ENCODE measurements at places on chromosomes 11 and 22.
A peak's percentile ranks its signal among the peaks of the same experiment; 100 is the strongest.

GRCh38 chr22:29158546-29158945, 47.1 kb upstream of the EMID1 start:
- no peak for DNase-seq

- DNase-seq: no peak
Observed at GRCh38 chr11:88631497-88631896, 294.0 kb upstream of the CTSC start.

- DNase-seq: no peak
Observed at GRCh38 chr11:63845303-63845702, 6.4 kb downstream of the MARK2 start.

- DNase-seq: peak; percentile 33
Observed at GRCh38 chr11:73426219-73426850, 50.1 kb downstream of the RELT start.

DNA sequence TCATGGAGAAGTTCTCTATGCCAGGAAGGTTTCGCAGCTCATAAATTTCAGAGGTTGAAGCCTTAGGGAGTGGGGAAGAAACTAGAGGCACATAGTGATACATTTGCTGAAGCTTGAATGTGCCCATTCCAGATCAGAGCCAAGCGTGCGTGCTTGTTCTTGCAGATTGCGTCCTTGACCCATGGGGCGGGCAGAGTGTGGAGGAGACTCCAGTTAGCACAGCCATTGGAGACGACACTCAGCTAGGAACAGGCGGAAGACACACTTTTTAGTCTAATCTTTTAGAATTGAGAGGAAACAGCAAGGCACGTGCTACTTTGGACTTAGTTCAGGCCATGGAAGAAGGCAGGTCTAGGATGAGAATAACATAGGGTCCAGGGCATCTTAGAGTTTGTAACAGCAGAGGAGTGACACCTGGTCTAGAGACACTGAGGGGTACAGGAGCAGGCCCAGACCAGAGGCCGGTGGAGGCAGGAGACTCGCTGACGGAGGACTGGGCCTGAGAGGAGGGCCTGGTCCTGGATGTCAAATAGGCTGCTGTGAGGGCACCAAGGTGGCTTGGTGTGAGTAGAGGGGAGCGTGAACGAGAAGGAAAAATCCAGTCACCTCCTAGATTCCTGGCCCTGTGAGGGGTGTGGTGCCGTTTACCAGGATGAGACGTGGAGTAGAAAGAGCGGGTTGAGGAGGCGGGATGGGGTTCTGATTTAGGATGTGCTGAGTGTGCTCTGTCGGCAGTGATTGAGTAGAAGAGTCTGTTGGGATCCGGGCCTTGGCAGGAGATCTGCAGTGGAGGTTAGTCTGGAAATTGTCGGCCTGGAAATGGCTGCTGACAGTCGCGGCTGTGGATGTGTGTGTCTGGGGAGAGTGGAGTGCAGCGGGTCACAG, 154.7 kb downstream of the TBC1D22A start:
- DNase-seq: no peak

- no peak for DNase-seq
Observed at GRCh38 chr11:76665172-76665571, 5.4 kb downstream of the LRRC32 start.

DNA sequence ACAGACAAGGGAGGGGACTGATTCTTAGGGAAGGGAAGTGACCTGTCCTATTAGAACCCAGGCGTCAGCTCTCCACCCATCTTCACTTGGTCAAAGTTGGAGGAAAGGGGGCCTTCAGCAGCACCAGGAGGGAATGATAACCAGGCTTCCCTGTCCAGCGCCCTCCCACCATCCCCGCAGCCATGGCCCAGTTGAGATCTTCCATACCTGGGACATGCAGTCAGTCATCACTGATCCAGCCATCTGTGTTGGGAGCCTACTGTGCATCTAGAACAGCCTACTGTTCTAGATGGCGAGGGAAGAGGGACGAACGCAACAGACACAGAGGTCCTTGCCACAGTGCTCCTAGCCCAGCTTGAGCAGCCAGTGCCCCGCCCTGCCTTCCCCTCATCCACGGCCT, 40.6 kb downstream of the PDGFB start:
- DNase-seq: no peak

DNA sequence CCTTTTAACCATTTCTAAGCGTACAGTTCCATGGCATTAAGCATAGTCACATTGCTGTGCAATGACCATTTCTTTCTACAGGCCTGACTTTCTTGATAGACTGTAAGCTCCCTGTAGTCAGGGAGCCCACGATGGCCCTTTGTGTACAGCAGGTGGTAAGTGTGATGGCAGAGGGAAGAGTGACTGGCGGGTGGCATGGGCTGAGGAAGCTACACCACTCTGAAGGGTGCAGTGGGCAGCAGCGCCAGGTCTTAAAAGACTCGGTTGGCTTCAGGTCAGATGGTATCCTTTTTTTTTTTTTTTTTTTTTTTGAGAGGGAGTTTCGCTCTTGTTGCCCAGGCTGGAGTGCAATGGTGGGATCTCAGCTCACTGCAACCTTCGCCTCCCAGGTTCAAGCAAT, 1.6 kb downstream of the PPM1F start:
- DNase-seq: no peak

GRCh38 chr22:26391623-26392022, 37.4 kb upstream of the ASPHD2 start:
- DNase-seq: no peak

DNA sequence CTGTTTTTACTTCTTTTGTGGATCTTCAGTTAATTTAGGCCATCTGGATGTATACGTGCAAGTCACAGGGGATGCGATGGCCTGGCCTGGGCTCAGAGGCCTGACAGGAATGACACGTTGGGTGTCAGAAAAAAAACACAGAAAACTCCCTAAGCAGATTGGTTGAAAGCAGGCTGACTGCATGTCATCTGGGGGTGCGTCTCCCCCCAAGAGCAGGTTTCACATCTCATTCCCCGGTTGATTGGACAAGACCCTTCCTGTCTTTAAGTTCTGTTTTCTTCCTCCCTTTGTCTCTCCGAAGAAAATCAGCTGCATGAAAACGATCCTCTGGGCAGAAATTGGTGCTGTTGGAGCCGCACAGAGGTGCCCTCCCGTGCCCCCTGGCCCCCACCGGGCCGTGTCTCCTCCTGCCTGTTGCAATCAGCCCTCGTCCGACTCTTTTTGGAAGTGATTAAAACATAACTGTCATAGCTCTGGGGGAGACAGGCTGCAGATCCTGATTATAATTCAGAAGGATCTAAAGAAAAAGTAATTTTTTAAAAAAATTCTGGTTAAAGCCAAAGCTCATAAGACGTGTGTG, 71.8 kb upstream of the PARVG start:
- DNase-seq: no peak

DNA sequence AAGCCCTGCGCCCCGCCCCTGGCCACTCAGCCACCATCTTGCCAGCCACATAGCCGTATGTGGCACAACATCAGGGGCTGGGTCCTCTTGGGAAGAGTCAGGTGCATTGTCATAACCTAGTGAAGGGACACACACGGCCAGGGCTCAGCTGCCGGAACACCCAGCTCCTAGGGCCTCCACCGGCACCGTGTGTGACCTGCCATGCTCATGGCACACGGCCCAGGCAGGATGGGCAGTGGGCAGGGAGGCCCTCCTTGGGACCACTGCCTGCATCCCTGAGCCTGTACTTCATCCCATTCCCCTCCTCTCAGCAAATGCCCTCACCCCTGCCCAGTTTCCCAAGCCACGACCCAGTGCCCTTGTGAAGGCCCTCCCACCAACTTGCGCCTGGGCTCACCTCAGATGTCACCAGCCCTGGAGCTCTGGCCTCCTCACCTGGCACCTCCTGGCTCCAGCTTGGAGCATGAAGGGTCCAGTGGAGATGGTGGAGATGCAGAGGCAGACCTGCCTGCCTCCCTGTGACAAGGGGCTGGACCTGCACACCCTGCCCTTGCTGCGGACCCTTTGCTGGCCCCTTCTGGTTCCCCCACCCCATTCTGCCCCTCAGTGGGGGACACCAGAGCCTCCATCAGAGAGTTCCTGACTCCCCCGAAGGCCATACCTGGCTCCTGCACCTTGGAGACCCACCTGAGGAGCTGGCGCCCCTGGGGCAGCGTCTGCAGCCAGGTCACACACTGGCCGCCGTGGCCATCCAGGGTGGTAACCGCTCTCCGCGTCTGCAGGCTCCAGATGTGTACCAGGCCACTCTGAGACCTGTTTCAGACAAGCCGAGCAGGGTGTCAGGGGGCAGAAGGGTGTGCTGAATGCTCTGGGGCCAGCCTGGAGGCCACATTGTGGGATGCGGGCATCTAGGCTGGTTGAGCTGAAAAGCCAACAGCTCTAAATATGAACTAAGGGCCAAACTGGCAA, 34.5 kb downstream of the GNB1L start:
- no peak for DNase-seq

- peak; percentile 56 for DNase-seq
Observed at GRCh38 chr11:10809373-10810160, 841 bp upstream of the EIF4G2 start.

DNA sequence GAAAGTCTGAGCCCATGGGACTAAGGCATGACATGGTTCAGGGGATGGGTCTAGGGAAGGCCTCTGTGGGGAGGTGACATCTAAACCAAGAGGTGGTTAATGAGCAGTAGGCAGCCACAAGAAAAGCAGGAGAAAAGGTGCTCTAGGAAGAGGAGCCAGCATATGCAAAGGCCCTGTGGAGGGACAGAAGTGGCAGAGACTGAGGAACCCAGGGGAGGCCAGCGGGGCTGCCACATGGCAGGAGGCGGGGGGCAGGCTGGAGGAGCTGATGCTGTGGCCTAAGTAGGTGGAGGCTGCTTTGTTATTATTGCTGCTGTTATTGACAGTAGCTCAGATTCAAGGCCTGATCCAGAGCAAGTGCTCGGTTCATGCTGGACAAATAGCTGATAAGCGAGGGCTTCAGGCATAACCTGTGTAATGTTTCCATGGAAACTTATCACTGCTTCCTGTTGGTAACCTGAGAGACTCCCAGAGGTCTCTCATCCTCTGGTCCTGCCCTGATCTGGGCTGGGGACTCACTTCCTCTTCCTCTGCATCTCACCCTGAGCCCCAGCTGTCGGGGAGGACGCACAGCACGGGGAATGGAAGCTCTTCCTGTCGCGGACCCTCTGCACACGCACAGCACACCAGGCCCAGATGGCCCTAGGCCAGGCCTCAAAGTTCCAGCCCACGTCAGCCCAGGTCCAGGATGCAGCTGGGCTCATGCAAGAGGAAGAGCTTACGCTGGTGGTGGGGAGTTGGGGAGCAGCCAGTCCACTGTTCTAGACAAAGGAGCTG, 75.2 kb upstream of the TP53I11 start:
- no peak for DNase-seq

- DNase-seq: no peak
Observed at GRCh38 chr22:19175026-19175601, 3.4 kb downstream of the SLC25A1 start.

GRCh38 chr11:1310318-1310687, 871 bp upstream of the TOLLIP start:
- DNase-seq: no peak

- DNase-seq: no peak
Observed at GRCh38 chr22:30782613-30783012, 87.9 kb downstream of the OSBP2 start.

DNA sequence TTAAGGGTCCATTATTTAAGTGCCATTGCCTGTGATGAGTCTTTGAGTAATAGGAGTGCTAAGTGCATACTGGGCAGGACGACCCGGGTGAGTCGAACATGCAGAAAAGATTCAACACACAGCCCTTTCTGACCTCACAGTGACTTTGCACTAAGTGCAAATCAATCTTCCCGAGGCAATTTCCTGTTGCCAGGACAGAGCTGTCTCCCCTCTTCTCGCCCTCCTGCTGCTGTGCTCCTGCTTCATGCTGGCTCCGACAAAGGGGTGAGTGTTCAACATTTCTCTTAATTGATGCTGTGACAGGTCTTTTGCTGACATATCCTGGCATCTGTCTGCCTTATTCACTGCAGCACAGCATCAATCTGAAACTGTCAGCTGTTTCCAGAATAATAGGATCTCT, 42.0 kb downstream of the MCHR1 start:
- no peak for DNase-seq

DNA sequence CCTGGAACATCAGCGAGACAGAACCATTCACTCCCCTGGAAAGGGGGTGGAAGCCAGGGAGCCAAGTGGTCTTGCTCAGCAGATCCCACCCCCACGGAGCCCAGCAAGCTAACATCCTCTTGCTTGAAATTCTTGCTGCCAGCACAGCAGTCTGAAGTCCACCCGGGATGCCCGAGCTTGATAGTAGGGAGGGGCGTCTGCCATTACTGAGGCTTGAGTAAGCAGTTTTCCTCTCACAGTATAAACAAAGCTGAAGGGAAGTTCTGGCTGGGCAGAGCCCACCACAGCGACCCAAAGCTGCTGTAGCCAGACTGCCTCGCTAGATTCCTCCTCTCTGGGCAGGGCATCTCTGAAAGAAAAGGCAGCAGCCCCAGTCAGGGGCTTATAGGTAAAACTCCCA, 764.8 kb upstream of the LUZP2 start:
- DNase-seq: no peak

- DNase-seq: no peak
Observed at GRCh38 chr22:38153821-38154562, 27.6 kb downstream of the PLA2G6 start.

GRCh38 chr22:27416511-27417420, 384.8 kb downstream of the MN1 start:
- DNase-seq: peak; percentile 71

GRCh38 chr22:35400501-35400790, 506 bp downstream of the MCM5 start:
- no peak for DNase-seq

DNA sequence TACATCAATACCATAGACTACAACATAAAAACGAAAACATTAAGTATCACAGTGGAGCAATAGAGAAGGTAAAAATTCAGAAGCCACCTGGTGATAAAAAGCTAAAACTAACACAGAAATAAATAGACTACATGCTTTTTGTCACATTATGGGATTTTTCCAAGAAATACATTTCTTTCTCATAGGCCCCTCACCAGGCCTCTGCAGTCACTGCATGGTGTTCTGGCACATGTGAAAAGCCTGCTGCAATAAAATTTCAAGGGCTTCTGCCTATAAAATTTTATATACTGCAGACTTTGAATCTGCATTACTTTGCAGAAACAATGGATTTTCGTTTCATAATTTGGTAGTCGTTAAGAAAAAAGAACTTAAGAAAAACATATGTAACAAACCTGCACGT, 655.5 kb downstream of the CNTN5 start:
- no peak for DNase-seq

All from AG09309 (cell line).